ENCODE measurements at places on chromosomes 1 and 21.

- DNase-seq = no peak
Measured at GRCh38 chr1:173549813-173550212, 53.1 kb downstream of the SLC9C2 start.

GRCh38 chr1:93765099-93765498, 83.5 kb upstream of the BCAR3 start:
- DNase-seq = no peak

DNA sequence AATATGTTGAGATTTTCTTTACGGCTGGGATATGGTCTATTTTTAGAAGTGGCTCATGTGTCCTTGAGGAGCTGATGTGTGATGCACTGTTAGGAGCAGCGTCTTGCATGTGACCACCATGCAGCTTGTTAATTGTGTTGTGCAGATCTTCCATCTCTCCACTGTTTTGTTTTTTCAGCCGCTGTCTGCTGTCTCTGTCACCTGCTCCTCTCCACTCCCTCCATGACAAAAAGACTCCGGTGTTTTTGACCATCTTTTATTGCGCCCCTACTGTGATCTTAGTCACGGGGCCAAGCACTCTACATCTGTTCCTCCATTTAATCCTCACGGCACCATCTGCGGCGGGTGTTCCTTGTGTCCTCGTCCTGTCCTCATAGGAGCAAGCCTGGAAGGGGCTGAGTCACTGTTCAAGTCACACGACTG, 51.8 kb downstream of the ADARB1 start:
- no peak for DNase-seq

- DNase-seq = no peak
Measured at GRCh38 chr1:230186874-230187273, 119.8 kb downstream of the GALNT2 start.

- DNase-seq = no peak
Measured at GRCh38 chr1:15953294-15953771, 22.6 kb downstream of the ZBTB17 start.

All from amniotic stem cell (primary cell).